ENCODE measurements at places on chromosomes 2 and 18.
A peak's percentile ranks its signal among the peaks of the same experiment; 100 is the strongest.

DNA sequence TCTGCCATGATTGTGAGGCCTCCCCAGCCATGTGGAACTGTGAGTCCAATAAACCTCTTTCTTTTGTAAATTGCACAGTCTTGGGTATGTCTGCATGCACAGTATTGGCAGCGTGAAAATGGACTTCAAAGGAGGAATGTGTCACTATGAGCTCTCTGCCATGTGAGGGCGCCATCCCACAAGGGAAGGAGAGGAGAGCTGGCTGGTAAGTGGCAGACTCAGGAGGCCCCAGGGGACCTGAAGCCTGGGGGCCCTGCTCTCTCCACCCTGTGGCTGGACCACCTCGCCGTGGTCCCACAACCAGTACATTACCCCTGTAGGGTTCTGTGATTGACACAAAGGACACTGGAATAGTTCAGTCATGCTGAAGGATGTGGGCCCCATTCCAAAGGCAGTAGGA, 122.1 kb downstream of the RPIA start:
- no peak for DNase-seq

DNA sequence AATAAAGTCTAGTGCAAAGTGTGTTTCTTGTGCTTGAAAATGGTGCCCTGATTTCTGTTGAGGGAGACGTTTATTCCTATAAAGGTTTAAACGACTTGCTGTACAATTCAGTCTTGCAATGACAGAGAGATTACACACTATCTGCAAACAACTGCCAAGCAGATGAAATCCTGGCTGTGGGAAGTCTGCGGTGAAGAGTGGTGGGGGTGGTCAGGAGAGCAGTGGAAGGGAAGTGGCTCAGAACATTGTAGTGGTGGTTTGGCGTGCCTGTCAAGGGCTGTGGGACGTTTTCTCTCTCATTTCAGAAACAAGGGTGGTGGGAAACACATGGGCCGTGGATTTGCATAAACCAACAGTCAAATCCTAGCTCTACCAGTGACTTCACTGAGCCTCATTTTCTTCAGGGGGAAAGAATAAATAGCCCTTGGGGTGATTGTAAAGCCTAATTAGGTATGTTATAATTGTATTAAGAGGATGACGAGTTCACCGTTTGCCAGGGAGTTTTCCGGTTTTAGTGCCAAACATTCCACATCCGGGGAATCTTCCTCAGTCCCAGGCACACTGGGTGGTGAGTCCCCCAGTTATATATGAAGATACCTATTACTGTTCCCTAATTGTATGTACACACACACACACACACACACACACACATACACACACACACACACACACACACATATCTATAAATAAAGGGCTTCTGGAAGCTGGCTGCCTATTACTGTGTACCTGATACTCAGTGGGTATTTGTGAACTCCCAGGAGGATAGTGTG, 115.0 kb downstream of the SPTBN1 start:
- DNase-seq: no peak

- DNase-seq: no peak
Measured at GRCh38 chr2:102768892-102769291, 7.1 kb downstream of the TMEM182 start.

DNA sequence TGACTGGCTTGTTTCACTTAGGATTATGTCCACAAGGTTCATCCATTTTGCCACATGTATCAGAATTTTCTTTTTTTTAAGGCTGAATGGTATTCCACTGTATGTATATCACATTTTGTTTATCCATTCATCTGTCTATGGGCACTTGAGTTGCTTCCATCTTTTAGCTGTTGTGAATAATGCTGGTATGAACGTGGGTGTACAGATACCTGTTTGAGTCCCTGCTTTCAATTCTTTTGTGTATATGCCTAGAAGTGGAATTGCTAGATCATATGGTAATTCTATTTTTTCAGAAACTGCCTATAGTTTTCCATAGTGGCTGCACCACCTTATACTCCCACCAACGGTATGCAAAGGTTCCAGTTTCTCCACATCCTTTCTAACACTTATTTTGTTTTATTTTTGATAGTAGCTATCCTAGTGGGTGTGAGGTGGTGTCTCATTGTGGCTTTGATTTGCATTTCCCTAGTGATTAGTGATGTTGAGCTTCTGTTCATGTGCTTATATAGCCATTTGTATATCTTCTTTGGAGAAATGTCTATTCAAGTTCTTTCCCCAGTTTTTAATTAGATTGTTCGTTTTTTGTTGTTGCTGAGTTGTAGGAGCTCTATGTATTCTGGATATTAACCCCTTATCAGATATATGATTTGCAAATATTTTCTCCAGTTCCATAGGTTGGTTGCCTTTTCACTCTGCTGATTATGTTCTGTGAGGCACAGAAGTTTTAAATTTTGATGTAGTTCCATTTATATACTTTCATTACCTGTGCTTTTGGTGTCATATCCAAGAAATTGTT, 40.7 kb downstream of the TTC39C start:
- DNase-seq: no peak

DNA sequence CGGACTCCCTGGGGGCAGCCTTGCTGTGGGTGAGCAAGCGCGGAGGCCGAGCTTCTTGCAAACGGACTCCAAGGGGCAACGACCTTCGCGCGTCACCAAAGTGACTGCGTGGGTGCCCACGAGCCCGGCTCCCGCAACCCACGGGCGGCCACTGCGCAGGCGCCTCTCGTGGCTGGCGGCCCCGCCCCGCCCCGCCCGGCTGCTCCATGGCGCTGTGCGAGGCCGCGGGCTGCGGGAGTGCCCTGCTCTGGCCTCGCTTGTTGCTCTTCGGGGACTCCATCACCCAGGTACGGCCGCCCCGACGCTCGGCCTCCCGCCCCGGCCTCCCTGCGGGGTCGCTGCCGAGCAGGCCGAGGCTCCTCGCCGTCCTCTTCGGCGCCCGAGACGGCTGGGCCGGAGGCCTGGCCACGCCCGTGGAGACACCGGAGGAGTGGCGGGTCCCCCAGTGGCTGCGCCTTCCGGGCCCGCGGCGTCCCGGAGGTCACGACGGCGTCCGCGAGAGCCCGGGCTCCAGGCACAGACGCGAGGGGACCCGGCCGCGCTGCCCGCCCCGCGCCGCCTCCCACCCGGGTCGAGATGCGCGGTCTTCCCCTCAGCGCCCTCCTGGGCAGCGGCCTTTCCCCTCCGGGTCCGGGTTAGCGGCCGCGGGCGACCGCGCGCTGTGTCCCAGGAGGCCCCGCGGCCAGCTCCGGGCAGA, at the start of gene IAH1:
IAH1 (plus strand) TSS at position 191 of the 697 bp plus-strand sequence; CDS start at position 207, 16 bp downstream.
- peak; percentile 51 for DNase-seq

- no peak for DNase-seq
Measured at GRCh38 chr2:159922563-159922962, 124.6 kb upstream of the CD302 start.

- DNase-seq: no peak
Measured at GRCh38 chr2:104826016-104826415, 27.9 kb upstream of the POU3F3 start.

GRCh38 chr2:181446985-181447384, 10.2 kb upstream of the ITGA4 start:
- DNase-seq: no peak

DNA sequence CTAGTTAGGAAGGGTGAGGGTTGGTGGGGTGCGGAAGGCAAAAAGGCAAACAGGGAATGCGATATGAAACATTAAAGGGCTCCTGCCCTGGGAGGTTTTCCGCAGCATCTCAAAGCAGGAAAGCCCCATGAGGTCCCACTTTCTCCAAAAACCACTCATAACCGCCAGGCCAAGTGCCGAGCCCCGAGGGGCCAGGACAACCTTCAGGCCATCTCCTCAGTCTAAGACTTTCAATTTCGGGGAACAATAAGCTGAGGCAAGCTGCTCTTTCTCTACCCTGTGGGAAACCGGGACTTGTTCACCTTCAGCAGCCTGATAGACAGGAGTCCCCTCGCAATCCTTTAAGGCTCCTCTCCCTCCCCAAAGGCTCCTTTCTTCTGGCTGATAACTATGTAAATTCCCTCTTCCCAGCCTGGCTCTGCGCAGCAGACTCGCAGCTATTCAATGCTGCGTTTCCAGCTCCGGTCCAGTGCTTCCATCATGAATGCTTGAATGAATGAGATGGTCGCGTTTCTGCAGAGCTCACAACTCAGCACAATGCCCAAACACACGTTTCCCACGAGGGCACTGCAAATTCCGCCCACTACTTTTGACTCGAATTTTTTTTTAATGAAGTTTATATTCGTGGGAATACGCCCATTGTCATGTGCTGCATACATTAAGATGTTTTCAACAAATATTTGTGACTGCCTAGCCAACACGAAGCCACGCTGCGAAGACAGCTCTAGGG, 1.4 kb downstream of the LAMA1 start:
- peak; percentile 53 for DNase-seq

Data from H9 (cell line).